ENCODE measurements at places on chromosomes 16 and 17.

- no peak for DNase-seq
These were observed 4.8 kb upstream of the SP6 start for GRCh38 chr17:47855737-47856136.

DNA sequence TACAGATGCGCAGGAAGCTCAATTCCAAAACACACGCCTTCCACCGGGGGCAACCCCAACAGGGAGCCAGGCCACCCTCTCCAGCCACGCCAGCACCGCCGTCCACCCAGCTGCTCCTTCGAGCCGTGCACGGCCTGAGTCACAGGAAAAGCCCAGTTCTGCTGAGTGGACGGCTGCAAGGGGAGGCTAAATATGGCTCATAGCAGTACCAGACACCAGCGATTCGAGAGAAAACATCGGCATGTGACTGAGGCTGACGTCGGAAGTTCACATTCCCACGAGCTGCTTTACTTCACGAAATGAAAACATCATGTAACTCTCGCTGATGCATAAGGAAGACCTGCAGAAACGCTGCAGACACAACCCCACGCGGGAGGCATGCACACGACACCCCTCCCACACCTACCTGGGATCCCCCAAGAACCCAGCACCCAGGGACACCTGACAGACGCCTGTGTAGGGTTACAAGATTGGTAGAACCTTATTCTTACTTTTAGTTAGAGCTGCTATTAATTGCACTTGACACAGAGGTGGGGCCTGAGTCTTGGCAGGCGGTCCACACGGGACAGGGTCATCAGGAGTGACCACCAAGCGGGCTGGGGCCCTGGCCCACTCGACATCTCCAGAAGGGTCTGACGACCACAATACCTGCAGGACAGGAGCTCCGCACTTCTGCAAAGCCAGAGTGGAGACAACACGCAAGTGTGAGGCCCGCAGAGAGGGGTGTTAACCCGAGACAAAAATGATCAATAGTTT lies 116.8 kb downstream of the ANKRD11 start:
- no peak for DNase-seq

GRCh38 chr16:70679671-70680494 lies 6.0 kb downstream of the MTSS2 start:
- DNase-seq: no peak

GRCh38 chr17:48497103-48497502 lies 33.7 kb downstream of the HOXB1 start:
- no peak for DNase-seq

GRCh38 chr16:78001451-78002025 lies 20.8 kb upstream of the CLEC3A start:
- DNase-seq: no peak

GRCh38 chr17:66580184-66580955 lies 254.5 kb upstream of the CACNG5 start:
- no peak for DNase-seq

All from SIG-M5 (cell line).